ENCODE measurements at places on chromosomes 2 and 18.

- DNase-seq: no peak
Observed at GRCh38 chr2:200138391-200139124, 167.9 kb upstream of the SPATS2L start.

DNA sequence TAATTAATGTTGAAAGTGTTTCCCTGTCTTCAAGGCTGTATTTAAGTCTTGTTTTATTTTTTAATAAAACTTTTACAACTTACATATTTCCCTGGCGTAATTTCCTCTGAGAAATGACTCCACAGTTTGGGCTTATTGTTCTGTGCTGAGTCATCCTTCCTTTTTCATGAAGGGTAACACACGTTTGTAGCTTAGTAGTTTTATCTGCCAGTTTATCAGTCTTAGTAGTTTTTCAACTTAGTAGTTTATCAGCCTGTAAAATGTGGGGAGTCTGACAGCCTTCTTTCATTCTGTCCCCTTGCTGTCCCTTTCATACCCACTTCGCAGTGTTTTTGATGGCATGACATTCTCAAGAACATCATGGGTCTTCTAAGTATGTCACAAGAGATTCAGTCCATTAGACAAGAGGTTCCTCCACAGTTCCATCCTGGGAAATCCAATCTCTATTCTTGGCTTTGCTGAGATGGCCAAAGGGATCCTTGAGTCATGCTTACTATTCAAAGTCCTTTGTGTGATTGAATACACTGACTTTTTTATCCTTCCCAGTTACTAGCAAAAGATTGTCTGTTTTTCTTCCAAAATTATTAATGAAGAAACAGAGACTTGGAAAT is 60.0 kb upstream of the SGPP2 start:
- DNase-seq: no peak

DNA sequence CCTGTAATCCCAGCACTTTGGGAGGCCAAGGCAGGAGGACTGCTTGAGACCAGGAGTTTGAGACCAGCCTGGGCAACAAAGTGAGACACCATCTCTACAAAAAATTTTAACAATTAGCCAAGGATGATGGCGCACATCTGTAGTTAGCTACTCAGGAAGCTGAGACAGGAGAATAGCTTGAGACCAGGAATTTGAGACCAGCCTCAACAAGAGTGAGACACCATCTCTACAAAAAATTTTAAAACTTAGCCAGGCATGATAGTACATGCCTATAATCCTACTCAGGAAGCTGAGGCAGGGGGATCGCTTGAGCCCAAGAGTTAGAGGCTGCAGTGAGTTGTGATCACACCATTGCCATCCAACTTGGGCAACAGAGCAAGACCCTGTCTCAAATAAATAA is 7.0 kb downstream of the MEMO1 start:
- no peak for DNase-seq

DNA sequence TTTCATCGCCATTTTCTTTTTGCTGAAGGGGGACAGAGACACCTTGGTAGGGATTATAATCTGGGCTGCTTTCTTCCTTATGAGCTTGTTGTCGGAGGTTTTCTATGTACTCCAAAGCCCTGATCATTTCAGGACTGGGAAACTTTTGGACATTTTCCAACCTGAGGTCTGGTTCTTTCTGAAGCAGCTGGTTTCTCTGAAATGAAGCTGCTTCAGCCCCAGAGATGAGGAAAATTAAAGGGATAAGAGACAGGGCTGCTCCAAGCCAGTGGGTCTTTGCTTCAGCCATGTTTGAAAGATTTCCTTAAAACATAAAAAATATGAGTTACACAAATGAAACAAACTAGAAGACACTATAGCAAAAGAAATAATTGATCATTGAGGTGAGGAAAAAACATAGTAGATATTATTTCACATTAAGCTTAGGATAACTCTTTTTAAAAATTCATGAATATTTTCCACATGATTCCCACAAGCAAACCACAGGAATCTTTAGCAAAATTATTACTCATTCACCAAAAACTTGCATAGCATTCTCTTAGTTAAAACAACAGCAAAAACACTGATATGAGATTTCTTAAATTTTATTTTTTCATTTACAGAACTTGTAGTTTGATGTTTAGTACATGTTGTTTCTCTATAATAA is 3.0 kb downstream of the SCG2 start:
- DNase-seq: no peak

DNA sequence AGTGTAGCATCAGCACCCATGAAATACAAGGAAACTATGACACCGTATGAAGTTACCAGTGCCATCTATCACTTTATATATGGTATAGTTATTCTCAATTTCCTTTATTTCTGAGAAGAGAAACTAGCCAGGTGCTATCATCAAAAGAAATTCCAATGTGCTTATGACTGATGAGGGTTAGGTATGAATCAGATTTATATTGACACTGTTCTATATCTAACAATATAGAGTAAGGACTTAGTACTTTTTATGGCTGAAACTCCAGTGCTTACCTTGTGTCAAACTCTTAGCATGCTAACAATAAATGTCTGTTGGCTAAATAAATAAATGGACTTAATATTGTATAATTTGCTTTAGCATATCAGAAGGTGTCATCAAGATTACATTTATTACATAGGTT is 6.9 kb downstream of the METTL4 start:
- DNase-seq: no peak

DNA sequence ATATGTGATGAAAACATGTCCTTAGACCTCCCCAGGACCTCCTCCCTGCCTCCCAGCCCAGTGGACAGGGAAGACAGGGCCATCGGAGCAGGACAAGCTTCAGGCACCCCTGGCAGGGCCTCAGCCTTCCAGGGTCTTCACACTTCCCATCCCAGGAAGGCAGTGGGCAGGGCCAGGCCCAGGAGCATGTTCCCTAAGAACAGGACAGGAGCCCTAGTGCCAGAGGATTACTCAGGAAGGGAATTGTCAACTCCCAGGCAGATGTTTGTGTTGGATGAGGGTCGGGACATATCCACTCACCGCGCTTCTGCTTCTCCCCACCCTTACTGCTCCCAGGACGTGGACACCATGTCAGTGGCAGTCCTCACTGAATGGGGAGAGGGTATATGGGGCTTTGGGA is 138.9 kb downstream of the TNS1 start:
- no peak for DNase-seq

DNA sequence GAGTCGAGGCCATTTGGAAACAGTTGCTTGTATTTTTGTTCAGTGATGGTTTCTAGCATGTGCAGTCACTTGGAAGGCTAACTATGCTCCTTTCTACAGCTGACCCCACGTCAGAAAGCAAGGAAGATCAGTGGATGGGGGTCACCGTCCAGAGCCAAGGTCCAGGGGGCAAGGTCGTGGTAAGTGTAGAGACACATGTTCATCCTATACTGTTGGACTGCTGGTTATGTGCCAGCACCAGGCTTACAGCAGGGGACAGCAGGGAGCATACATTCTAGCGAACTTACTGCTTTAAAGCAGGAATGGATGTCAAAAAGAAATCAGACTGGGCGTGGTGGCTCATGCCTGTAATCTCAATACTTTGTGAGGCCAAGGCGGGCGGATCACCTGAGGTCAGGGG is 40.0 kb downstream of the ITGA6 start:
- DNase-seq: no peak

DNA sequence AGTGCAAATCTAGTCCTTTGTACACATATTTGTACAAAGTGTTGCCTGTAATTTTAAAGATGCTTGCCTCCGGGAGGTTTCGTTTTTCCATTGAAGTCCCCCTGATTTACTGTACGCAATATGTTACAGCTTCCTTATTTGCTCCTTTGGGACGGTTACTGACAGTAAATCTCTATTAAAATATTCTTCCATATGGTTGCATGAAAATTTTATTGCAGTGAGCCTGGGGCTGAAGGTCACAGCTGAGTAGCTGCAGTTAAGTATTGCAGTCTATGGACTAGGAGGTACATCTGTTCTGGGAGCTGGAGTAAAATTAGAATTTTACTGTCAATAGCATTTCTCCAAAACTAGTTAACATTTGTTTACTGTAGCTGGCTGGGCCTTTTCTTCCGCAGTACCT is 119.2 kb downstream of the ETAA1 start:
- no peak for DNase-seq
